ENCODE measurements at places on chromosomes 3 and 15.

DNA sequence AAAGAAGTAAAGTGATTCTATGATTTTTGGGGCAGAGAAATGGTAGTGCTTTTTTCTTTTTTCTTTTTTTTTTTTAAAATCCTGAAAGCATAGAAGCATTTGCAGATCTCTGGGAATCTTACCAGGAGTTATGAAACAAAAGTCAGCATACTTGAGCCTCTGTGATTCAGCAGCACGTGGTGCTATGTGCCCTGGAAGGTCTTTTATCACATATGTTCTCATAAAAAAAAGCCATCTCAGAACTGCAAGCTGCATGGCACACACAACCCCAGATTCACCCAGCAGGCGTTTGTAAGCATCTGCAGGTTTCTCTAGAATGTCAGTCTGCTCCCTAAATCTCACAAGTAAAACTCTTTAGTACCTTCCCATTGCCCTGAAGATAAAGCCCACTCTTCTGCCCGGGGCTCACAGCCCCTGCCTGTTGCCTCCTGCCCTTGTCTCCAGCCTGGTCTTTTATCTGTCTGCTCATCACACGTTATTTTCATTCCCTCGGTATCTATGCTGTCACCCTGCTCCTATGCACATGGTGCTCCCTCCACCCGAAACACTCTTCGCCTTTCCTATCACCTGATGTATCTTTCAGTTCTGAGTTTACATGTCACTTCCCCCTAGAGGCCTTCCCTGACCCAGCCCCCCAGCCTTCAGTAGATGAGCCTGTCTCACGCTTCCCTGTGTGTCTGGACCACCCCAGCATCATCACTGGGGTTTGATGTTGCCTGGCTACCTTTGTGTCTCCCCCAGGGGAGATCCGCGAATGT lies 72.4 kb downstream of the CHDH start:
- no peak for DNase-seq

- no peak for DNase-seq
These were observed 54.6 kb downstream of the EMC4 start for GRCh38 chr15:34279368-34279767.

DNA sequence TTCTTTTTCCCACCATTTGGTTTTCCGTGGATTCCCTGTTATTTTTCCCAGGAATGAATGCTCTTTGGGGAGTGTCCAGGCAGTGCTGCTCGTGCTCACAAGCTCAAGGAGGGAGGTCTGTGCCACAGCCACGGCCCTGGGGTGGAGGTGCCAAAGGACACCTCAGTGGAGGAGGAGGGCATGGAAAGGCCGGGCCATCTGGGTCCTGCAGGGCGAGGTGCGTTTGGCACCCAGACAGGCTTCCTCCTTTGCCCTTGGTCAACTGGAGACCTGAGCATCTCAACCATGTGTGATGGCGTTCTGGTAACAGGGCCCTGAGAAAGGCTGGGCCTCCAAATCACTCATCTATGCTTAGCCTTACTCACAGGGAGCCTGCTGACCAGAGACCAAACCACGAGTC lies 25.4 kb downstream of the KY start:
- DNase-seq: no peak

DNA sequence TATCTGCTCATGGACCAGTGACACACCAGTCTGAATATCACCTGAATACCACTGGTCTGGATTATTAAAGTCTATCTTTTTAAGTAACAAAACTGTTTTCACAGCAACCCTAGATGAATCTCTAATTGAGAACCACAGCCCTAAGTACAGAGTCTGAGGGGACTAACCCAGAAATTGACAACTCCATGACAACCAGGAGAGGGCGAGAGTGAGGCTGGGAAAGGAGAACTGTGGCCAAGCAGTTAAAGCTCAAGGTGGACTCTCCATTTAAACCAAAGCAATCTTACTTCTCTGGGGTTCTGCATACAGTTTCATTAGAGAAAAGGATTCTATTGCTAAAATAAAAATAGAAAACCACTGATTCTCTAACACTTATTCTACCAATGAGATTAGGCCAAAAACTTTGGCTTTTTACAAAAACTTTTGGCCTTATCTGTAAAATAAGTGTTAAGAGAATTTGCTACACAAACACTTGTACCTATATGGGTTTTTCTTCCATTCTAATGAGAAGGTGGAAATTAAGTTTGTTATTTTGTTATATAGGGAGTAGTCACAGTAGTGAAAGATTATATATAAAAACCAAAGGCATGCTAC lies 11.4 kb downstream of the NEK10 start:
- peak; percentile 49 for DNase-seq

- no peak for DNase-seq
These were observed 106.0 kb downstream of the TNIK start for GRCh38 chr3:171354049-171354705.

DNA sequence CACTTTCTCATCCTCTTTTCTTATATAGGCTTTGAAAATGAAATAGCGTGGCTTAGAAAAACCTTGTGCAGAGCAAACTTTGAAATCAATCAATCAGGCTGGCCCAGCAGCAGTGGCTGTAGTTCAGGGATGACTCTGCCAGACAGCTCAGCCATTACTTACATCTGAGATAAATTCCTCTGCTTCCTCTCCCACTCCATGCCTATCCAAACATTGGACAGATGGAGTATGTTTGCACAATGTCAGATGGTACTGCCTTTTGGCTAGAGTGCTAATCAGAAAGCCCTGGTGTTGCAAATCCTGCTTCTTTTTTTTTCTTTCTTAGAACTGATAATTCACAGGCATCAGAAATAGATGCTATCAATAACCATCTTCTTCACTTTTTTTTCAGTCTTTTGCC lies 1065.1 kb downstream of the AGBL1 start:
- DNase-seq: no peak

DNA sequence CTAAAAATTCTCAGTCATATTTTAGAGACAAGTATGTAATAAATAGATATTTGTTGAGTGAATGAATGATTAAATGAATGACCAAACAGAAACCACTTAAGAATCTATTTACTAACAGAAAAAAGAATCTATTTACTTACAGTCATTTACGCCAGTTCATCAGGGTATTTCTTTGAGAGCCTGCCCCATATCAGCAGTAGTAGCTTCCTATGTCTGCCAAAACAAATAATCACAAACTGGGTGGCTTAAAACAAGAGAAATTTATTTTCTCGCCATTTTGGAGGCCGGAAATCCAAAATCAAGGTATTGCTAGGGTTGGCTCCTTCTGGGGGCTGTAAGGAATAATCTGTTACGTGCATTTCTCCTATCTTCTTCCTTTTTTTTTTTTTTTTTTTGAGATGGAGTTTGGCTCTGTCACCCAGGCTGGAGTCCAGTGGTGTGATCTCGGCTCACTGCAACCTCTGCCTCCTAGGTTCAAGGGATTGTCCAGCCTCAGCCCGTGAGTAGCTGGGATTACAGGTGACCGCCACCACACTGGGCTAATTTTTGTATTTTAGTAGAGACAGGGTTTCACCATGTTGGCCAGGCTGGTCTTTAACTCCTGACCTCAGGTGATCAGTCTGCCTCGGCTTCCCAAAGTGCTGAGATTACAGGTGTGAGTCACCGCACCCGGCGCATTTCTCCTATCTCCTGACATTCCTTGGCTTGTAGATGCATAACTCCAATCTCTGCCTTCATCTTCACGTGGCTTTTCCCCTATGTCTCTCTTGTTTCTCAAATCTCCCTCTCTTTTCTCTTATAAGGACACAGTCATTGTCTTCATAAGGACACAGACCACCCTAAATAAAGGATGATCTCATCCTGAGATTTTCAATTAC lies 65.2 kb upstream of the SPPL2A start:
- DNase-seq: no peak

DNA sequence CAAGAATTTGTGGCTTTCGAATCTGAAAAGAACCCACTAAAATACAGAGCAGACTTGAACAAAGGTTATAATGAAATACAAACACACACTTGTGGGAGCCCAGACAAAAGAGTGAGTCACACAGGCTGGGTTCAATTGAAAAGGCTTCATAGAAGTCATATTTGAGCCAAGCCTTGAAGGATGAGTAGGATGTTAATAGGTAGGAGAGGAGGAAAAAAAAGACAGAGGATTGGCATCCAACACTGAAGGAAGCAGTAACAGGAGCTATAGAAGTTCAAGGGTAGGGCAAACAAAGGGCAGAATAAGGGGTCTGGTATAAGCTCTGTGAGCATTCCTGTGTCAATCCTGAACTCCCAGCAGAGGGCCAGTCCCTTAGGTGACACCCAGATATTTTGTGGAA lies 325.4 kb downstream of the FOXP1 start:
- no peak for DNase-seq

- no peak for DNase-seq
These were observed 705 bp downstream of the DLL4 start for GRCh38 chr15:40929660-40930429.

GRCh38 chr15:31456354-31457060 lies 129.9 kb downstream of the KLF13 start:
- no peak for DNase-seq

GRCh38 chr15:94206463-94207167 lies 24.7 kb upstream of the MCTP2 start:
- DNase-seq: no peak

- no peak for DNase-seq
These were observed 88.7 kb upstream of the CDAN1 start for GRCh38 chr15:42825599-42825998.

DNA sequence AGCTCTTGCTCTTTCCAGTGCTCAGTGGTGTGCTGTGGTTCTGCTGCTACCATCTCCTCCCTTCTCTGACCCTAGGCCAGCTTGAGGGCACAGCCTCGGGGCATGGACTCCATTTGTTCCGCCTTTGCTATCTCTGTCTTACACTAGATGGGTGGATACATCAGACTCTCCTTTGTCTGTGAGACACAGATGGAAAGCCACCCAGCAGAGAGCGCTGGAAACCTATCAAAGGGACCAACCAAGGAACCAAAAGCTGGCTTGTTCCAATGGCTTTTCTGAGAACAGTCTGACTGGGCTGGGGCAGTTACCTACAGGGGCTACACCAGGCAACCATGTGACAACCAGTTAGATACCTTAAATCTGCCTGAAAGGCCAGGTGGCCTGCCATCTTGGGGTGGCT lies 63.8 kb downstream of the NPTN start:
- no peak for DNase-seq

DNA sequence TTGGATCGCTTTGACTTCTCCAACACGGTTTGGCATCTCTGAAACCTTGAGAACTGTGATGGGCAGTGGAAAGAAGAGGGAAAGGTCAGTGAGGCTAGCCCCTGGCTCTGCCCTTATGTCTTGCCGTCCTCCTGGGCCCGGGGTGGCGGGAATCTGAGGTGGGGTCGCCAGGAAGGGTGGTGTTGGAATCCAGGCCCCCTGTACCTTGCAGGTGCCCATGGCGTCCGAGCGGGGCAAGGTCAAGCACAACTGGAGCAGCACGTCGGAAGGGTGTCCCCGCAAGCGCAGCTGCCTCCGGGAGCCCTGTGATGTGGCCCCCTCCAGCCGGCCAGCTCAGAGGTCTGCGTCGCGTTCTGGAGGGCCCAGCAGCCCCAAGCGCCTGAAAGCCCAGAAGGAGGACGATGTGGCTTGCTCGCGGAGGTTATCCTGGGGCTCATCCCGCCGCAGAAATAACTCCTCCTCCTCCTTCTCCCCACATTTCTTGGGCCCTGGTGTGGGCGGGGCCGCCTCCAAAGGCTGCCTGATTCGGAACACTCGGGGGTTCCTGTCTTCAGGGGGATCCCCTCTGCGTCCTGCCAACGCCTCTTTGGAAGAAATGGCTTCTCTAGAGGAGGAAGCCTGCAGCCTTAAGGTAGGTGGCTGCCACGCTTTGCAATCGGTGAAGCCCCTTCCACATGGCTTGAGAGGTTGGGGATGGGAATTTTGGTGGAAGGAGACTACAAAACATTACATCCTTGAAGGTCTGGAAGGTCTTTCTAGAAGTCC lies 907 bp downstream of the TATDN2 start:
- DNase-seq: peak; percentile 31

DNA sequence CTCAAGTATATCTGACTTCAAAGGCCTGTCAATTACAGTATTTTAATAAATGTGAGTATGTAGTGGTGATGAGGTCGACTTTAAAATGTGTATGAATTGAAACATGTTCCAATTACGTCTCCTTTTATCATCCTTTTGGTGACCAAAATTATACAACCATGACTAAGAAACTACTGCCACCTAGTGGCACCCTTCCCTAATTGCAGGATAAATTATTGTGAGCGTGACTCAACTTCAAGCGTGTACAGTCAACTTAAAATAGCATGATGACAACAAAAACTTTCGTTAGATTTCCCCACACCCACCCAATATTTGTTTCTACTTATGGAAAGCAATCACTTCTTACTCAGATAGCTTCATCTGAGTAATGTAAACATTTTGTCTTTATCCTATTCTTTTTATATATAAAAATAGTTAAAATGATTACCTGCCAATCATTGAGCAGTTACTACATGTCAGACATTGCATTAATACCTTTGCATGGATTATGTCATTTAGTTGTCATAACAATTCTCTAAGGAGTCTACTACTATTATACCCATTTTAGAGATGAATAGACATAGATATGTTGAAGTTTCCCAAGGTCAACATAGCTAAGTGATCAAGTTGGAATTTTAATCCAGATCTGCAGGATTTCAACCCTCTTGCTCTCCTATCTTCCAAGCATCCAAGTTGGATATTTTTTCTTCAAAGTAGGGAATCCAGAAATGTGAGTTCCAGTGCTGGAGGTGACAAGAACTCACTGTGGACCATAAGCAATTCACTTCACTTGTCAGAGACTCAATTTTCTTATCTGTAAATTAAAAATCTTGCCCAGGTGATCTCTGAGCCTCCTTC lies 106.0 kb downstream of the MEX3B start:
- no peak for DNase-seq

DNA sequence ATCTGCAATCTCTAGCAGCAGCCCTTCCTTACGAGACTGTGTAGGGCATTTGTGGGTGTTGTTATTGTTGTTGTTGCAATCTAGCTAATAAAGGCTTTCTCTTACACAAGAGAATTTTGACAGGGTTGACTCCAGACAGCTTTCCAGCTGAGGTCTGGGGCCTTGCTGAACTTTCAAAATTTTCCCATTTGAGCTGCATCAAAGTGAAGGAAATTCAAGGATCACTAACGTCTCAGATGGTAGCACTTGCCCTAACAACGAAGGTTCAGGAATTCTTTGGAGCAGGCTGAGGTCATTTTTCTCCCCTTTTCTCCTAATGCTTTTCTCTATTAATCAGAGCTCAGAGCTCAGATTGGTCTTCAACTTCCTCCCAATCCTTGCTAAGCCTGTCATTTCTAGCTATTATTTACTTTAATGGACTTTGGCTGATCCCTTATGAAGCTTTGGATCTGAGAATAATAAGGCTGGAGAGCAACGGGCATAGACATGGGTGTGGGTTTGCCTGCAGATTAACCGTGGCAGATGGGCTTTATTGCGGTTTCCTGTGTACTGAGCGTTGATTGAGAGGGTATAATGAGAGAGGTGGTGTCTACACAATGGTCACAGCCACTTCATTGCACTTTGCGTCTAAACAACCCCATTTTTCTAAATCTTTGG lies 614.0 kb upstream of the AGTR1 start:
- no peak for DNase-seq

DNA sequence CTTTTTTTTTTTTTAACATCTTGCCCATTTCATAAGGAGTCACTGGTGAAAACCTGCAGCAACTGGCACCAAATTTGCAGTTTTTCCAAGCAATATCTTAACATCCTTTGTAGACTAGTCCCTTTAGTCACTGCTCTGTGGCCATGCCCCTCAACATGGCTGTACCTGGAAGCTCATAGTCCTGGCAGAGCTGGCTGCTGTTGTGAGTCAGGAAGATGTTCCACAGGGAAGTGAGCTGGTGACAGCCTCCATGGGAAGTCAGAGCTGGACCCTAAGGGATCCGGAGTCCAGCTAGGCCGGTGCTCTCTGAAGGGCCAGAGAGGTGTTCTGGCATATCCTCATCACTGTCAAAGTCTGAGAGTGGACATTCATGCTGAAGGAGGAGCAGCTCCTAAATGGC lies 99.3 kb upstream of the ZBED2 start:
- no peak for DNase-seq

- DNase-seq: no peak
These were observed 48.1 kb downstream of the SUSD5 start for GRCh38 chr3:33170531-33170930.

All from memory B cell (primary cell).